Activated CD4-positive, CD25-positive, alpha-beta regulatory T cell (primary cell): ENCODE measurements at places on chromosomes 6 and 20.

- DNase-seq = no peak
Observed at GRCh38 chr6:5067305-5067704, 17.8 kb upstream of the PPP1R3G start.

DNA sequence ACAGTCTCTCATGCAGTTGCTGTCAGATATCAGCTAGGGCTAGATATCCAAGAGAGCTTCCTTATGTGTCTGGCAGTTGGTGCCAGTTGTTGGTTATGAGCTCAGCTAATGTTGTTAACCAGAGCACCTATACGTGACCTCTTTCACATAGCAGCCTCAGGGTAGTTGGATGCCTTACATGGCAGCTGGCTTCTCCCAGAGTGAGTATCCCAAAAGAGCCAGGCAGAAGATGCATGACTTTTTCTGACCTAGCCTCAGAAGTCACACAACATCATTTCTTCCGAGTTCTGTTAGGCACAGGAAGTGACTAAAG, 175.7 kb downstream of the VEGFA start:
- no peak for DNase-seq

DNA sequence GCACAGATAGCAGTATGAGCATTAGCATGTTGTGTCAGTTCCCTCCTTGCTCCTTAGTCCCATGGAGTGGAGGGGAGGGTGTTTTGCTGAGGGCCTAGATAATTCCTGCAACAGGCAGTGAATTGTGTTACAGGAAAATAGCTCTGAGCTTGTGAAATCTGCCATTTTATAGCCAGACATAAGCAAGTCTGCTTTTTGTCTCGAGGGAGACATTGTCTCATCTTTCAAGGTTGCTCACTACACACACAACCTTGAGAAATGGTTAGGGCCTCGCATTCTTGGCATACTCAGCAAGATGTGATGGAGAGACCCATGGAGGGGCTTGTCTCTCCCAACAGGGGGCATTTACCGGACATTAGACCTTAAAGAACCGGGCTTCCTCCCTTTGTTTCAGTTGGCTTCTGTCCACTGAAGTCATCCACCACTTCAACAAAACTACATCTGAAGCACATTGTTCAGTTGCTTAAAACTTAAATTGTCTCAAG, 108.0 kb upstream of the FOXO3 start:
- no peak for DNase-seq

DNA sequence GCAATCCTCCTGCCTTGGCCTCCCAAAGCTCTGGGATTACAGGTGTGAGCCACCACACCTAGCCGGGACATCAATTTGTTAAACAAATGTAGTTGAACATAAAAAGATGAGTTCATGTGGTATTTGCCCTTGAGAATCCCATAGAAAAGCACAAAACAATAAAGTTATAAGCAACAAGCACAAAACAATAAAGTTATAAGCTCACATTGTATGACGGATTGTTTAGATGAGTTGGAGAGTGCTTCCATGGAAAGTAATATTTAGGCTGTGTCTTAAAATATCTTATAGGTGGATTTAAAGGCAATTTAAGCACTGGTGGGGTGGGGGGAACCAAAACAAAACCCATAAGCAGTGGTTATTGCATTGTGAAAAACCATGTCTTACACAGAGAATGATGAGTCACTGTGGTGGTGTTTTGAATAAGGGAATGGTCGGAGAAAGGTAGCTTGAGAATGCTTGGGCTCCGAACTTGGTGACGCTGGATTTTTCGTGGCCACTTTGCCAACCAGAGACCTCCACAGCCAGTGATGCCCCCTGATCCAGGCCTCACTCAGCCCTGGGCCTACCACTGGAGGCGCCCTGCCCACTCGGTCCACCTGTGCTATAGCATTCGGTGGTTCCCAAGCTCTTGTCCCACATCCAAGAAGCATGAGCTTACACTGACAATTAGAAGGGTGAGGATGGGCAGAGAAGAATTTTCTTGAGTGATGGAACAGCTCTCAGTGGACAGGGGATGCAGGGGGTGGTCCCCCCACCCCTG, 256.0 kb downstream of the CDKAL1 start:
- DNase-seq = no peak

DNA sequence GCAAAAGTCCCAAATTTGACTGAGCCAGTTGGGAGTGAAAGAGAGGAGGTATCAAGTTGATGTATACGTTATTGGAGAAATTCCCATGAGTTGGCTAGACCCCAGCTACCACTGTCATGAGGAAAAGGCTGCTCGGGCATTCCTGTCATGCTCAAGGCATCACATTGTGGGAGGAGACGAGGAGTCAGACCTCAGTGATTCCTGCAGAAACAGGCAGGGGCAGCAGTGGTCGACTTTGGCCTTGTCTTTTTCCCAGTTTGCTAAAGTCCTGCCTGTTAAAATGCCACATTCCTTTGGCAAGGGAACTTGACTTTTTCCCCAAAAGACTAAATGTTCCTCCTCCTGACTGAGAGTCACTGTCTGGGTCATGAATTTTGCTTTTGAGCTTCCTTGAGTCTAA, 295.5 kb upstream of the HS3ST5 start:
- no peak for DNase-seq

GRCh38 chr6:113882336-113883022, 25.3 kb downstream of the MARCKS start:
- no peak for DNase-seq

- DNase-seq = no peak
Observed at GRCh38 chr20:33650111-33650752, 11.9 kb upstream of the C20orf144 start.
